NB4 (cell line): ENCODE measurements at places on chromosomes 12 and 14.
A peak's percentile ranks its signal among the peaks of the same experiment; 100 is the strongest.

DNA sequence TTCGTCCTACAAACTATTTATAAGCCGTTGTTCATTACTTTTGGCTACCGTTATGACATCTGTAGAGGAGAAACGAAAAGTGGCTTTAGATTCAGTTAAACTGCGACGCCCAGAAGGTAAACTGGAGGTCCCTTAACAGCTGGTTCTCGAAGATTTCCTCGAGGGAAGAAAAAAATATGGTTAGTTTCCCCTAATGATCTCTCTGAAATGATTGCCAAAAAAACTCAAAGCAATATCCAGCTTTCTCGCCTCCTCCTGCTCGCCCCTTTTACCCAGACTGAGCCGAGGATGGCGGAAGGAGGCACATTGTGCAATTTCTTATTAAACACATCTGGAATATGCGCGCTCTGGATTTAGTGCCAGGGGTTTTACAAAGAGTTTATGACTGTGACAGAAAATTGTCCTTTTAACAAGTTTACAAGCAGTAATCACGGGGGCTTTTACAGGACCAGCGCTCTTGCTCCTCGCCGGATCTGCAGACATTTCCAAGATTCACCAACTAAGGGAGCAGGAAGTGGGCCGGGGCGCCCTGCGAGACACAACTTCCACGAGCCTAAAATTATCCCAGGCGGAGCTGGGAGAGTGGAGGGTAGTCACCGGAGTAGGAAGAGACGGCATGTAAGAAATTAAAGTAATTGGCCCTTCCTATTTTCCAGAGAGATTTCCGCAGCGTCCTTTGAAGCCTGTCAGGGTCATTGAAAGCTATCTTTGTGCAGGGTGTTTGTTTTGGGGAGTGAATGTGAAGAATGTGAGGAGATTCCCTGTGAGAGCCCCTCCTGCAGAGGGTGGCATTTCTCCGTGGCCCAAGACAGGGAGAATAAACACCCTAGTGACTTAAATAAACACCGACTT is 5.6 kb downstream of the SIX1 start:
- no peak for DNase-seq

GRCh38 chr12:126107659-126108058 is 1042.4 kb downstream of the AACS start:
- DNase-seq: no peak

- no peak for DNase-seq
These were observed 553.7 kb downstream of the FLRT2 start for GRCh38 chr14:86083616-86084015.

GRCh38 chr14:25837551-25837965 is 760.3 kb downstream of the NOVA1 start:
- DNase-seq: no peak

DNA sequence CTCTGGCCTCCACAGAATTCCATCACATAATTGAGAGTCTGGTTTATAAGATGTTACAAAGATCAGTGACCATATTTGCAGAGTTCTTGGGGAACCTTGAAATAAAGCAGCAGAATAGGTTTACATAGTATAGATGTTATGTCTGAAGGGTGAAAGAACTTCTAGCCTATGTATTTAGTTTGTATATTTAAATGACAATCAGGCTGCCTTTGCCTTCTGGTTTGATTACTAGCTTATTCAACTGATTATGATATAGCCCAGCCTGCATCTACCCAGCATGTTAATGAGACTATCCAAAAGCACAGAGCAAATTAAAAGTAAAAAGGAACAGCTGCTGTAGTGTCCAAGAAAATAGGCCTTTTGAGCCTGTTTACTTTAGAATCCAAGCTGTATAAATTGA is 85.3 kb downstream of the APAF1 start:
- DNase-seq: no peak

DNA sequence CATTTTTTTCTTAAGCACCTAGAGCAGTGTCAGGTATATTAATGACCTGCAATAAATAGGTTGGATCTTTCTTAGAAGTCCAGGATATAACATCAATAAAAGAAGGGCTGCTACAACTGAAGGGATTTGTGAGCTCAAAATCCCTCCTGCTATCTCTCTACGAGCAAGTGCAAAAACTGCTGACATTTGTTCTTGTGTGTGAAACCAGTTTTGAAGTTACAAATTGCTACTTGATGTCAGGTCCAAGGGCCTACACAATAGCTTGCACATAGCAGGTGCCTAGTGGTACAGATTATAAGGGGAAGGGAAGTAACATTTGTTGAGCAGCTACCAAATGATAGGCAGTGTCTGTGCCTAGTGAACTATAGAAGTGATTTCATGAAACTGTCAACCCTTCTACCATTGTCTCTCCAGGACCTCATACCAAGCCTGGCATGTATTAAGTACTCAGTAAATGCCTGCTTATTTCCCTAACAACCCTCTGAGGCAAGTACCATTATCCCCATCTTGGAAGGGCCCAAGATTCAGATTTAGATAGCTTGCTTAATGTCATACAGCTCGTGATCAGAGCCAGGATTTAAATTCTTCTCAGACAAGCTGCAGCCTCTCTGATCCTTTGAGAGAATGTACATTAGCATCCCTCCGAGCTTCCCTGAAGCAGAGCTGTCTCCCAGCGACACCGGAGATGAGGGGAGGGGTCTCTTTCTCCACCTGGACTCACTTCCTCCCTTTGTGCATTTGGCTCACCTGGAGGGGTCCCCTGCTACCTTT is 300.3 kb downstream of the ZFP36L1 start:
- DNase-seq: no peak

- no peak for DNase-seq
These were observed 10.1 kb downstream of the A2ML1 start for GRCh38 chr12:8832500-8832899.

GRCh38 chr14:54775486-54776140 is 127.0 kb downstream of the GCH1 start:
- no peak for DNase-seq

- peak; percentile 64 for DNase-seq
These were observed 8.6 kb downstream of the TC2N start for GRCh38 chr14:91858536-91859275.

- no peak for DNase-seq
These were observed 456.7 kb downstream of the AEBP2 start for GRCh38 chr12:19896041-19896440.

DNA sequence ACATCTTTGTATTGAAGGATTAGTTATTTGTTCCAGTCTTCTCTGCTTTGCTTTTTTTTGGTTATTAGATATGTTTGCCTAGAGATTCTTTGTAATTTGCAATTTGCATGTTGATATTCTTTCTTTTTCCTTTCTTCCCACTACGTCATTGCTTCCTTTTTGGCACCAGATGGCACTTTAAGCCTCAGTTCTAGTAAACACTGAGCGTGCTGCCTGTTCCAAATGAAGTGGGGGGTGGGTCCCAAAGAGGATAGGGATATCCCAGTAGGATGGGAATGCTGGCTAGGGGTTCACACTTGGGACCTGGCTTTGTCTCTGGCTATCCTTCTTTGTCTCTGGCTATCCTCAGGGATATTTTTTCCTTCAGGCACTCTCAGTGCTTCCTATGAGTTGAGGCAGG is 17.0 kb downstream of the EAPP start:
- no peak for DNase-seq

- no peak for DNase-seq
These were observed 57.2 kb downstream of the ESRRB start for GRCh38 chr14:76432827-76433752.

DNA sequence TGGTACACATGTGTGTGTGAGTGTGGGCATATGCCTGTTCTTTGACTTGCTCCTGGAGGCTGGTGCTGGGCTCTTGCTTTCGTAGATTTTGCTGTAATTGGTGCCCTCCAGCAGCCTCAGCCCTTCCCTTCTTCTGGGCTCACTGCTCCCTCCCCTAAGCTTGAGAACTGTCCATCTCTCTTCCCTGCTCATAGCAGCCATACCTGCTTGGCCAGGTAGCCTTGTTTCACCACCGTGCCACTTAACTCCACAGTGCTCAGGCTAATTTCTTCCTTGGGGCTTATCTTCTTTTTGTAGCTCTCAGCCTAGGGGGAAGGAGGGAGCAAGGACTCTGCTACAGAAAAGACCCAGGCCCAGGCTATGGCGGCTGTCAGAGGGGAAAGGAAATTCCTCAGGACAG is 19.8 kb downstream of the PLEK2 start:
- no peak for DNase-seq

DNA sequence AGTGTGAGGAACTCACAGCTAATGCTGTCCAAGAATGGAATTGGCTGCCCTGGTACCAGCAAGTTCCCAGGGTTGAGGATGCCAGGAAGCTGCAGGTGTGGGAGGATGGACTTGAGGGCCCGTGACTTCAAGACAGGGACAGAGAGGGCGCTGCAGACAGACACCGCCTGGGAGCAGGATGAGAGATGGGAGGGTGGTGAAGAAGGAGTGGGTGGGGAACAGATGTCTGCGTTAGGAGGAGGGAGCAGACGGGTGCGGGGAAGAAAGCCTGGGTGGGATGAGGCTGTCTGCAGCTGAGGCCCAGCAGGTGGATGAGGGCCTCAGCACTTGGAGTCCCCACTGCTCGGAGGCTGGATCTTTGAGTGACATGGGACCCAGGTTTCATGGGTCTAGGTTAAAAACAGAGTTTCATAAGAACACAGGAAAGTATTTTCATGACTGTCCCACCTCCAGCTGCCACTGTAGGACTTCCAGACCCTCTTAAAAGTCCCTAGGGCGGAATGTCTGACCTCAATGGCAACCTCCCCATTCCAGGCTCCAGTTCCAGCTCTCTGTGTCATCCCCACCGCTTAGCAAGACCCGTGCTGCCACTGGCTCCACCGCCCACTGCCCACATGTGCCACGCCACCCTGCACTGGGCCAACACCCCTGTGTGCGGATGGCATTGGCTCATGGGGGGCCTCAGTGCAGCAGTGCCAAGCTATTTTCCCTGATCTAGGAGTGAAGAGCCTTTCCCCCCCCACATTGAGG is 70.3 kb upstream of the SCN8A start:
- no peak for DNase-seq

- DNase-seq: no peak
These were observed 720.9 kb downstream of the FSCB start for GRCh38 chr14:43786066-43786762.

DNA sequence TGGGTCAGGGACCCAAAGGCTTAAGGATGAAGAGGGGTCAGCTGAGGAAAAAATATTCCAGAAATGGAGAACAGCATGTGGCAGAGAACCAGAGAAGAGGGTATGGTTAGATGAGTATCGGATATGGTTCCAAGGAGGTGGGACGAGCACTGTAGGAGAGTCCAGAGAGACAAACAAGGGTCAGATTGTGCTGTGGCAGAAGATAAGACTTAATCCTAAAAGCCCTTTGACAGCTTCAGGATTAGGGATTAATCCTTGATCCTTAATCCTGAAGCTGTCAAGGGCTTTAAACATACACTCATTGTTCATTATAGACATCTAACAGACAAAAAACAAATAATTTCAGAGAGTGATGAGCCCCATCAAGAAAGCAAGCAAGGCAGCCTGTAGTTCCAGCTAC is 124.0 kb downstream of the SPTSSA start:
- DNase-seq: no peak

DNA sequence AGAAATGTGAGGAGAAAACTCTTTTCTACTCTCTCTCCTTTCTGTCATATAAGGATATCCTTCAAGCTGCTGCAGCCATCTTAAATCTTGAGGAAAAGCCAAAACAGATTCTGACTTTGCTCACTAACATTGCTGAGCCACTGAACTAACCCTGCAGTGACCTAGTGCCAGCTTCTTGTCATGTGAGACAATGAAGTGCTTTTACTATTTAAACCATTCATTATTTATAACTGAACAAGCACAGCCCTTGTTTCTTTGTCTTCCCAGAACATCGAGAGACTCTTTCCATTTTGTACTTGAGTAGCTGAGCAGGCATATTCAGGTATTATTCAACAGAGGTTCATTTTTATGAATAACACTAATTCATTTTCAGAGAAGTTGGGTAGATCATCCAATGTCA is 455.0 kb upstream of the TMPO start:
- no peak for DNase-seq

DNA sequence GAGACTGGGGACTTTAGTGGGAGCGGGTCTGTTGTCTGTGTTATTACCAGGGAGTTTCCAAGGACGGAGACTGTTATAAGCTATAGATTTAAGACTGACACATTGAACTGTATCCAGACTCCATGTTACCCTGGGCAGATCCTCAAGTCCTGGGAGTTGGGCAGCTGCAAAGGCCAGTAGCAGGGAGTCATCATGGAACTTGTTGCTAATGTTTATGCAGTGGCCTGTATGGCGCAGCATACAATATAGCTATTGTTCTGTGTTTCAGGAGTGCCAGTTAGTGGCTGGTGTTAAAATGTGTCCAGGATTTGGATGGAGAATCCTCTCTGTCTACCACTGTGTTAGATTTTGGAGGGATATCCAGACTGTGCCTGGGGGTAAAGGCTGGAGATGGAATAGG is 31.7 kb downstream of the SMOC1 start:
- DNase-seq: no peak

DNA sequence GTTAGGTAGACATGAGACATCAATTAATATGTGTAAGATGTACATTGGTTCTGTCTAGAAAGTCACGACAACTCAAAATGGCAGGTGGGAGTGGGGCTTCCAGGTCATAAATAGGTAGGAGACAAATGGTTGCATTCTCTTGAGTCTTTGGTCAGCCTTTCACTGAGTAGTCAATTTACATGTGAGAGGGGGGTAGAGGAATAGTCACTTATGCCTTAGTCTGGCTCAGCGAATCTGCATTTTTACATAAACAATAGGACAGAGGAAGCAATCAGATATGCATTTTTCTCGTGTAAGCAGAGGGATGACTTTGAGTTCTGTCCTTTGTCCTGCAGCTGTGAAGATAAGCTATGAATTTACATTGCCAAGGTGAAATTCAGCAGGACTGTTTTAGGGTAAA is 27.8 kb upstream of the UNC79 start:
- no peak for DNase-seq

DNA sequence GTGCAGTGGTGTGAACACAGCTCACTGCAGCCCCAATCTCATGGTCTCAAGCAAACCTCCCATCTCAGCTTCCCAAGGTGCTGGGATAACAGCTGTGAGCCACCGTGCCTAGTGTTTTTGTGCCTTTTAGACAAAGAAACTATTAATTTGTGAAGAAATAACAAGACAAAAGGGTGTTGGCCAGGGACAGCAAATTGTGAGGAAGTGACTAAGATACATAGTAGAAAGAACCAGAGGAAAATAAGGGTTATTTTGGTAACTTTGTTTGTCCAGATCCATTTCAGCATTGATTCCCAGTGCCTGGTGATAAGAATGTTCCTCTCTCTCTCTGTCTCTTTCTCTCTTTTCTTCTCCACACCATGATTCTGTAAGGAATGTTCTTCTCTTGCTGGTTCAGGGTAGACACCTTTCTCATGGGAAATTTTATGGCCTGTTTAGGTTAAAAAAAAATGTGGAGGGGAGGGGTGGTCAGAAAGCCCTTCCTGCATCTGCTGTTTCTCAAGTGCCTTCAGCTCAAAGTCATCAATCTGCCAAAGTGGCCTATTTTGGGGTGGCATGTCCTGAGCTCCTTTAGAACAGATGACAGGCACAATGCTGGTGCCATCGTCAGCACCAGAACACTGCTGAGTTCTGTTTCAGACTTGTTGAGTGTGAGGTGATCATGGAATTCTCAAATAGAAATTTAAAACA is 184.4 kb upstream of the EEA1 start:
- DNase-seq: no peak

GRCh38 chr14:99815696-99816095 is 22.5 kb downstream of the EML1 start:
- DNase-seq: no peak

- no peak for DNase-seq
These were observed 103.0 kb downstream of the VCPKMT start for GRCh38 chr14:50013198-50013918.
